ENCODE measurements at places on chromosomes 1 and 21. TPM values are rescaled to one million over a fixed set of nuclear protein-coding genes. Genes with fewer than 3 reads are reported as not detected.

DNA sequence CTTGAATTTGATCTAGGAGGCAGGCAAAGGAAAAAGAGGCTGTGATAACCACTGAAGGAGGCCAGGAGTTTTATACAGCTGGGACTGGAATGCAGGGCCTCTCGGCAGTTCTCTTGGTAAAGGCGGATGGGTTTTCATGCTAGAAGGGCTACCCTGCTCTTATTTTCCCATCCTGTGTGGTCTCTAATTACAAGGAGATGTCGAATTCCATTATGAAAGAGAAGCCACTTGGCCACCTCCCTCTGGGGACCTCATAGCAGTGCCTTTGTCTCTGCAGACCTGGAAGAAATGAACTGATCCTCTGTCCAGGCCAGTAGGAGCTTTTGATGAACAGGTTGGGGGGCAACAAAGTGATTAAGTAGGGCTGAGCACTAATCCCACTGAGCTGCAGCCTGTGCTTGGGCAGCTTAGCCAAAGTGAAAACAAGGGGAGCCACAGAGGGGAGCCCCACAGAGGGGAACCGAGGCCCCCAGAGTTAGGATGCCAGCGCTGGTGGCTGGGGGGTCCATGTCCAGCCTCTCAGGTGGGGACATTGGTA, 42.2 kb upstream of the BCAR3 start:
- DNase-seq = no peak

GRCh38 chr21:38280454-38280853, 23.7 kb downstream of the KCNJ15 start:
- no peak for DNase-seq

- peak; percentile 18 for DNase-seq
Measured at GRCh38 chr1:93328809-93329760, 16.6 kb upstream of the DR1 start.

DNA sequence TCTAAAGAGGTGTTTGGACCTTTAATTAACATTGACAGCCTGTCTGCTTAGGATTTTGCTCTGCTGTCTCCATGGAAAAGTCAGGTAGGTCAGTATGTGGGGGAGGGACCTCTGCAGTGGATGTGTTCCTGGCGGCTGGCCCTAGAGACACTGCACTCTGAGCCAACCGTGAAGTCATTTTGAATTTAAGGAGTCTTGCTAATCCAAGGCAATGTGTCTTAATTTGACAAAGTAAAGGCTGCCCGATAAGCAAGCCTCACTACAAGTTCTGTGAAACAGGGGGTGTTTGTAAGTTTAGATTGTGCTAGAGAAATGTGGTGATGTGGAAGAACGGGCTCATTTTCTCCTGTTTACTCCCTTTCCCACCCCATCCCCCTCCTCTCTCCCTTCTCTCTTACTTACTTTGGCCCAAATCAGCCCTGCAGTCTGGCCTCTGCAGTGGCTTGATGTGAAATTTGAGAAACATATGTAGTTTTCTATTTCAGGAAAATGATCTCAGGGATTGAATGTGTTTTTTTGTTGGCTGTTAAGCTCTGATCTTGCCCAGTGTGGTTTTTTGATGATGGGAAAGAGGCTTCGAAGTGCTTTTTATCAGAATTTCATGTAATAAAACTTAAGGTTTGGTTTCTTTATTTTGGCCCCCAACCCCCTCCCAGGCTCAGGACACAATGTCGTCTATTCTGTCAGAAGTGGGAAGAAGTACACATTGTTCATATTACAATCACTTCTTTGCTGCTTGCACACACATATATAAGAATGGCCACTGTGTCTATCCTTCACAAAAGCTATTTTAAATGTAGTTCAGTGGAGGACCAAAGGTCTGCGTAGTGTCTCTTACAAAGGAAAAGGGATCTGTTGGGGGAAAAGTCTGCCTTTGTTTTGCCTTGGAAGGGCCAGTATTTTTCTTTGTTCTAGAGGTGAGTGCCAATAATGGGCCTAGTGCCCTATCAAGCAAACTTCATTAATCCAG, 96.6 kb downstream of the FGGY start:
- peak; percentile 73 for DNase-seq

Gene TLCD4
- total RNA-seq = 6.0 TPM

- DNase-seq = no peak
Measured at GRCh38 chr1:1161683-1162079, 12.0 kb upstream of the TTLL10 start.

- DNase-seq = no peak
Measured at GRCh38 chr1:181122222-181122621, 33.7 kb downstream of the IER5 start.

DNA sequence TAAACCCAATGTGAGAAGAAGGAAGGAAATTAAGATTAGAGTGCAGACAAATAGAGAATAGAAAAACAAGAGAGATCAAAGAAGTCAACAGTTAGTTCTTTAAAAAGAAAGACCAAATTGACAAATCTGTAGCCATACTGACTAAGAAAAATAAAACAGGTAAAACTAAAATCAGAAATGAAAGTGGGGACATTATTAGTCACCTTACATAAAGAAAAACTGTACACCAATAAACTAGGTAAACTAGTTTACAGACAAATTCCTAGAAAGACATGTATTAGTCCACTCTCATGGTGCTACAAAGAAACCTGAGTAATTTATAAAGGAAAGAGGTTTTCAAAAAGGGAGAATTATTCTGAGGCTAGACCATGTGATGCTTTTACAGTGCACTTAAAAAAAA, 22.3 kb downstream of the BLZF1 start:
- no peak for DNase-seq

Gene ADGRL2
- total RNA-seq = 36.4 TPM

DNA sequence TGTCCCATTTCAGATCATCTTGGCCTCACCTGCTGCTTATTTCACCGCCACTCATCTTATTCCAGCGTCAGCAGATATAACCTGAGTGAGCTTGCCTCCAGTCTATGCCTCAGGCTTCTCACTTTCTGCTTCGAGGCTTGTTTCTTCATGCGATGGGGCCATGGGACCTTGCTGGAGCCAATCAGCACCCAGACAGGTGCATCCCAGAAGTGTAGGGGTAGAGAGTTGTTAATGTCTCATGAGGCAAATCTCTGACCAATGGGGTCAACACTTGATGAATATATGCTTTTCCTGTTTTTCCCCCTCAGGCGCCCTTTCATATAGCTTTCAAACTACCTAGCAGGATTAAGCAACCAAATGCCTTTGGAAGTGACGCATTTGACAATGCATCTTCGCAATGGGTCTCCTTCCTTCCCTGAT, 935 bp upstream of the YIPF1 start:
- DNase-seq = no peak

DNA sequence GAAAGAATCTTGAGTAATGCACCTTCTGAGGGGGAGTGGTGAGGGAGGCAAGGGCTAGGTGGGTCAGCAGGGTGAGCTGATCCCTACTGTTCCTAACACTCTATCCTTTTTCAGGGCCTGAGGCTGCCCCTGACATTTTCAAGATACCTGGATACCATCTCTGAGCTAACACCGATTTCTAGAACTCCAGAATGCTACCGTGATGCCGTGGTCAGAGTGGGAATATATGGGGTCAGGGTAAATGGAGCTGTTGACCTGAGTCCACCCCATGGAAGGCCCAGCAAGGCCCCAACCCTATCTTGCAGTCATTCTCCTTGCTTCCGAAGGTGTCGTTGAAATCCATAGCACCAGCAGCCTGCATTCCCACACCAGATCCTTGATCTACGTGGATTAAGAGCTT, 18.0 kb upstream of the PTPRF start:
- no peak for DNase-seq

GRCh38 chr21:46393451-46393940, 65.2 kb upstream of the DIP2A start:
- no peak for DNase-seq

GRCh38 chr1:230464671-230465070, 38.5 kb upstream of the PGBD5 start:
- no peak for DNase-seq

GRCh38 chr1:2533365-2533764, 3.3 kb upstream of the HES5 start:
- no peak for DNase-seq

GRCh38 chr1:3783651-3784474, 11.3 kb downstream of the SMIM1 start:
- DNase-seq = no peak

Measured in H4 (cell line).